ENCODE measurements at places on chromosomes 4 and X. TPM values are rescaled to one million over a fixed set of nuclear protein-coding genes. Genes with fewer than 3 reads are reported as not detected.

DNA sequence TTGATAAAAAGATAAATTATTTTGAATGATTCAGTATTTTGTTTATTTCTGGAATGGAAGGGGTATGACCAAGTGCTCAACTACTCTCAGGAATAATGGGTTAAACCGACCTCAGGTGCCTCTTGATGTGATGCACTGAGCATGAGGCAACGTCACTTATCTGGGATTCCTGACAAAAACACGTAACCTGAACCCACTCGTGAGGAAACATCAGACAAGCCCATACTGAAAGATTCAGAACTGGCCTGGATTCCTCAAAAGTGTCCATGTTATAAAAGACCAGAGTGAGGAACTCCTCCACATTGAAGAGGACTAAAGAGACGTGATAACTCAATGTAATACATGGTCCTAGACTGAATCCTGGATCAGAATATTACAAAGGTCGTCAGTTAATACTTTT is 144.0 kb downstream of the FNIP2 start:
- no peak for DNase-seq

DNA sequence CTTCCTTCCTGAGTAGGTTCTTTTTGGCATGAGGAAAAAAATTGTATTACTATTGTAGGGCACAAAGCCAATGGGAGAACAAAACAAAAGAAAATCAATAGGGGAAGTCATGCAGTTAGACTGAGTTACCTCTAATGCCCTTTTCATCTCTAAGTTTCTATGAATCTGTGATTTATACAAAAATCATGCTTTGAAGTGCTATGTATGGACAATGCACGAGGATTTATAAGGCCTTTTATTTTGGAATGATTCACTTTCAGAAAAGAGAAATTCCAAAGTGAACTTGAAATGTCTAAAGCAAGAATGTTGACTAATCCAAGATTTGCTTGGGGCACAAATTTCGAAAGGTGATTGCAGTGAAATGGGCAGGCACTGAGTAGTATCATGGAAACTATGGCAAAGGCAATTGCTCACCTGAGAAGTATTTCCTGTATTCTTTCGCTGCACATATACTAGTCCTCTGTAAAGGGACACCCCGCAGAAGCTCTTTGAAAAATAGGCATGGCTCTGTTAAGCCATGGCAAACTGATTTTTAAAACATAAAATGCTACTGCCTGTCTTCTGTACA is 52.8 kb downstream of the ADGRG4 start:
- no peak for DNase-seq

DNA sequence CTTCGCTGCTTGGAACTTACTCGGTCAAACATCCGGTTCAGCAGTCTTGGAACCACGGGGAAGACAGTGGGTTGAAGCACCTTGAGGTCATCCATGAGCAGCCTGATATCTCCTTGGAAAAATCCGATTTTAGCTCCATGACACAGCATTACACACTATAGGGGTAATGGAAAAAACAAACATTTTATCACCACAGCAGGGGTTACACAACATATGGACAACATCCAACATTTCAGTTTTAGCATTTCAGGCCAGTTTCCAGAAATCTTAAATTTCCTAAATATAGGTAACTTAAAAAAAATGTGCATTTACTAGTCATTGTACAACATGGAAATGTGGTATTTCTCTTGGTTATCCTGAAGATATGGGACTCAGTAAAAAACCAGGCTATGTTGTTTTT is 34.4 kb upstream of the CENPU start:
- no peak for DNase-seq

The LEF1 gene
- 18.4 TPM for total RNA-seq

DNA sequence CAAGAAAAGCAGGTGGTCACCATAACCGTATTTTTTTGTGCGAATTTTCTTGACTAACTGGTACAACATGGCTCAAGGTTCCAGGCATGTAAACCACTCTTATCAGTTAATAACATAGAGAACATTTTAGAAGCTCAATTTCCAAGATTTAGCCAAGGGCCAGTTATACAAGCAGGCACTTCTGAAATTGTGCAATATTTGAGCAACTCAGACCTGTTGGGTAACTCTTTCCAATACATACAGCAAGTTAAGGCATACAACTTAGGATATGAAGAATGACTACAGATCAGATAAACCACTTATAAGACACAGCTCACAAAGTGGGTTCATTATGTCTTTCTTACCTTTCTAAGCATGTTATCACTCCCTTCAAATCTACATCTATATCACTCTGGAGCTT is 43.9 kb downstream of the ZNF280C start:
- DNase-seq, result no peak

- DNase-seq, result no peak
Observed at GRCh38 chr4:84994280-84994679, 27.8 kb upstream of the WDFY3 start.
